ENCODE measurements at places on chromosomes 7 and 10. TPM values are rescaled to one million over a fixed set of nuclear protein-coding genes. Genes with fewer than 3 reads are reported as not detected.

Gene LIPK
- total RNA-seq: not detected

Gene TLX1
- total RNA-seq: not detected

GRCh38 chr10:32179836-32180235 lies 123.6 kb upstream of the KIF5B start:
- DNase-seq: no peak

- DNase-seq: no peak
Measured at GRCh38 chr7:41912426-41912825, 209.5 kb upstream of the INHBA start.

GRCh38 chr10:46294641-46295220 lies 7.9 kb downstream of the ANTXRL start:
- no peak for DNase-seq

Gene SLC26A5
- total RNA-seq: not detected

GRCh38 chr7:134779741-134780065 lies 269 bp downstream of the CALD1 start:
- DNase-seq: no peak

Gene HOGA1
- 0.36 TPM for total RNA-seq

Gene KNDC1
- not detected for total RNA-seq

Gene COBL
- total RNA-seq: 7.6 TPM

Gene PAOX
- 4.7 TPM for total RNA-seq

DNA sequence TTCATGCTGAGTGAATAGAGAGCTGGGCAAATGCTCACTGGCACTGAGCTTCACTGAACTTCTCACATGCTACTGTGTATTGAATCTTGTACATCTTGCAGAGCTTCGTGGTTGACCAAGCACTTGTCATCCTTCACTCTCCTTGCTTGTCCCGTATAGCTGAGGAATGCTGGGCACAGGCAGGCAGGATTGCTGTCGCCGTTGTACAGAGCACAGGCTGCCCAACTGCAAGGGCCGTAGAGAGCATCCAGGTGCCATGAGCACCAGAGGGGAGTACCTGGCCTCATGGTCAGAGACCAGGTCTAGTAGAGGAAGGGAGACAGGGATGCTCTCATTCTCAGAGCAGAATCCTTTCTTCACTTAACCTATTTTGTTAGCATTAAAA lies 99.8 kb upstream of the RET start:
- no peak for DNase-seq

Gene CELF2
- total RNA-seq: not detected

DNA sequence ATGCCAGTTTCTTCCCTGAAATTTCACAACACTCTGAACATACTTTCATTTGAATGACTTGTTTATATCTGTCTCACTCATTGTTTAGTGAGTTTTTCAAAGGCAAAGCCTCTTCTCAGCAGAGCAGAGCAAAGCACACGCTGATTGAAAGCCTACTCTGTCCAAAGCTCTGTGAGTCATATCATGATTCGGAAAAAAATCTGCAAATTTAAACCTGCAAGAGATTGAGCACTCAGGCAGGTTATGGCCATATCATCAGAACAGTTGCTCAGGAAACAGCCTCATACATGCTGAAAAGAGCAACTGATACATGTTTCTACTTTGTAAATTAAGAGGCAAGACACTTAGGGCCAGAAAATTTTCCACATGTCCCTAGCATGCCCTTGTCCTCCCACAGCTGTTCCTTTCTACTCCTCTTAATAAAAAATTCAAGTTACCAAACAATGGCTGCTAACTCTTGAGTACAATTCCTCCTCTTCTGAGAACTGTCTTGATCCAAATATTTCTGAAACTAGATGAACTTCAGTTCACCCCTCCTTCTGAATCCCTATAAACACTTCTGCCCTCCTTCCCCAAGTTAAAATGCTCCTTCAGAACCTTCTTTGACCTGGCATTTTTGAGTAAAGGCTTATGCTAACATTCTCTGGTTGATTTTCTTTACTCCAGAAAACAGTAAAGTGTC lies 140.6 kb upstream of the HPS1 start:
- DNase-seq: no peak

DNA sequence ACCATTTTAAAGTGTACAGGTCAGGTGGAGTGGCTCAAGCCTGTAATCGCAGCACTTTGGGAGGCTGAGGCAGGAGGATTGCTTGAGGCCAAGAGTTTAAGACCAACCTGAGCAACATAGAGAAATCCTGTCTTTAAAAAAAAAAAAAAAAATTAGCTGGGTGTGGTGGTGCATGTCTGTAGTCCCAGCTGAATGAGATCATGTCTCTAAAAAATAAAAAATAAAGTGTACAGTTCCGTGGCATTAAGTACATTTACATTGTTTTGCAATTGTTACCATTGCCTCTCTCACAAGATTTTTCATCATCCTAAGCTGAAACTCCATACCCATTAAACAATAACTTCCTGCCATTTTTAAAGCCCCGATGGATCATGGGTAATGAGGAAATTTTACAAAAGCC lies 20.6 kb downstream of the PLCE1 start:
- DNase-seq: no peak

Gene CLCN1
- total RNA-seq: 2.8 TPM

DNA sequence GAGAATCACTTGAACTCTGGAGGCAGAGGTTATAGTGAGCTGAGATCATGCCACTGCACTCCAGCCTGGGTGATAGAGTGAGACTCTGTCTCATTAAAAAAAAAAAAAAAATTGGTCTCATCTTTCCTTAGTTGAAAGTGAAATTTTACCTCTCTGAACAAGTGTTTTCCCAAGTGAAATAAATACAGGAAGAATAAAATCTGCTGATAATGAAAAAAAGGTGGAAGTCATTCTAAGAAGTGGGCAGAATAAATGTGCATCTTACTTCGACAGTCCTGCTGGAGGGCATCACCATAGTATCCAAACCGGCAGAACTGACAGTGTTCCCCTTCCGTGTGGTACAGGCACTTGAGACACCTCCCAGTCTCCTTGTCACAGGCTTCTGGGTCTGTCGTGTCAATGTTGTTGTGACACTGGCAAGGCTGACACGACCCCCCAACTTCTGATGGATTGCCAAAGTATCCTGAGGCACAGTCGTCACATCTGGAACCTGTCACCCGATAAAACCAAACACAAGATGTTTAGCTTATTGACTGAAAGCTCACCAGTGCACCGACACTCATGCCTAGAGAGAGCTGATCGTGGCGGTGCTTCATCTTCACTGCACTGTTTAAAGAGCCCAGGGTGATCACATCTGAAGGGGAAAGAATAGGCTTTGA lies 49.6 kb downstream of the LAMB1 start:
- DNase-seq: no peak

- no peak for DNase-seq
Measured at GRCh38 chr7:159218170-159218569, 73.5 kb upstream of the VIPR2 start.

Gene SRRM3
- total RNA-seq: not detected

- no peak for DNase-seq
Measured at GRCh38 chr7:75977743-75978142, 16.7 kb downstream of the TMEM120A start.

- DNase-seq: no peak
Measured at GRCh38 chr7:45718464-45719330, 144.5 kb downstream of the ADCY1 start.

Gene TACC2
- total RNA-seq: 25.0 TPM

DNA sequence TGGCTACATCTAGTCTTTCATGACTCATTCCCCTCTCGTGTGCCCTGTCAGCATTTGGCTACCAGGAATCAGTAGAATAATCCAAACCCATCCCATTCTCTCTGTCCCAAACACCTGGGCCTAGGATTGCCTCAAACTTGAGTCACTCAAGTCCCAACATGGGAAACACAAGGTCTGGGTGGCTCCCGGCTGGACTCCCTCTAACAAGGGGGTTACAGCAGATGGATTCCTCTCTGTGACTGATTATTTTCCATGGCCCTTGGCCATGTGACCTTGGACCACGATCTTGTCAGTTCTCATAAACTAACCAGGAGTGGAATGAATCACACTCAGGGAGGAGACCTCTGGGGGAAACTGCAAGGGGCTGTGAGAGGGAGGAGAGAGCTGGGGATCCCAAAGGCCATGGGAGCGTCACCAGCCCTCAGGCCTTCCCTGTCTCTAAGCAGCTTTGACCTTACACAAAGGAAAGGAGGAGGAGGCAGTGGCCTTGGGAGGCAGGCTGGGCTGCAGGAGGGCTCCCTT lies 533.1 kb downstream of the KCNMA1 start:
- no peak for DNase-seq

DNA sequence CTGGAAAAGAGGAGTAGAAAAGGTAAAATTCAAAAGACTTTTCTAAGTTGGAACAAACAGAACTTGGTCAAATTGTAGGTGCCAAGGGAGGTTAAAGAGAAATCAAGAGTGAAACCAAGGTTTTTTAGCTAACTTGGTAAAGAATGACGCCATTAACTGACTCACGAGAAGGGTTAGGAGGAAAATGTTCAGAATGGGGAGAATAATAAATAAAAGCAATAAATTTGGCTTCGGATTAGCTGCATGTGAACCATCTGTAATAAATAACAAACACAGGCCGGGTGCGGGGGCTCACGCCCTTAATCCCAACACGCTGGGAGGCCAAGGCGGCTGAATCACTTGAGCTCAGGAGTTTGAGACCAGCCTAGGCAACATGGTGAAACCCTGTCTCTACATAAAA lies 71.9 kb upstream of the SRRM3 start:
- DNase-seq: no peak

DNA sequence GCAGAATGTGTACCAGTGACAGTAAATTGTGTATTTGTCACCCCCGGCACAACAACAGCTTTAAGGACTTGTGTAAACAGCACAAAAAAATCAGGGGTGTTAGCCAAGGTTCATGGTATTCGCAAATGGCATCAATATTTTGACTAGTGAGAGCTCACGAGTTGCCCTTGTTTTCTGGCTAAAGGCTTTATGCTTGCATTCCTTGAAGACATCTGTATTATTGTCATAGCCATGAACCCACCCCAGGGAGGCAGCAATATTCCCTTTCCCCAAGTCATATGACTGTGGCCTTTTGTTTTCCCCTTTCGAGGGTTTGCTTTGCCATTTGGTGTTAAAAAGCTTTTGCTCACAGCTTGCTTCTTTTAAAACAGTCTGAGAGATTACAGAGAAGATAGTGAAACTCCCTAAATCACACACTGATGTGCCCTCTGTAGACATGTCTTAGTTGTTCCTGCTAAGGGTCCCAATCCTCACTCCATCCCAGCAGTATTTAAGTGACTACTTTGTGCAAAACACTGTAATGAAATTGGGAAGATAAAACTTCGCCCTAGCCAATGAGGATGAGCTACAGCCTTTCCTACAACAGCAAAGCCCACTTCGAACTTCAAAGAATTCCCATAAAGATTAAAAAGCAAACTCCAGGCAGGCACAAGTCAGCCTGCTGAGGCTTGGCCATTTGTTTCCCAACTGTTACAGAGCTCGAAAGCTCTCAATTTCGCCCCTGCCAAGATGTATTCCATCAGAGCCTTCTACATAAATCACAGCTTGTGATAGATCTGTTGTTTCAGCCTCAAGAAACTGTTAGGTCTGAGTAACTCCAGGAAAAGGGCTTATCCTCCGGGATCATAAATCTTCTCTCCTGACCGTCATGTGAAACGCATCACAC lies 172.3 kb downstream of the ADAM12 start:
- DNase-seq: no peak

GRCh38 chr10:14578060-14578952 lies 196.4 kb downstream of the FAM107B start:
- peak; percentile 57 for DNase-seq

Gene TFEC
- total RNA-seq: not detected

DNA sequence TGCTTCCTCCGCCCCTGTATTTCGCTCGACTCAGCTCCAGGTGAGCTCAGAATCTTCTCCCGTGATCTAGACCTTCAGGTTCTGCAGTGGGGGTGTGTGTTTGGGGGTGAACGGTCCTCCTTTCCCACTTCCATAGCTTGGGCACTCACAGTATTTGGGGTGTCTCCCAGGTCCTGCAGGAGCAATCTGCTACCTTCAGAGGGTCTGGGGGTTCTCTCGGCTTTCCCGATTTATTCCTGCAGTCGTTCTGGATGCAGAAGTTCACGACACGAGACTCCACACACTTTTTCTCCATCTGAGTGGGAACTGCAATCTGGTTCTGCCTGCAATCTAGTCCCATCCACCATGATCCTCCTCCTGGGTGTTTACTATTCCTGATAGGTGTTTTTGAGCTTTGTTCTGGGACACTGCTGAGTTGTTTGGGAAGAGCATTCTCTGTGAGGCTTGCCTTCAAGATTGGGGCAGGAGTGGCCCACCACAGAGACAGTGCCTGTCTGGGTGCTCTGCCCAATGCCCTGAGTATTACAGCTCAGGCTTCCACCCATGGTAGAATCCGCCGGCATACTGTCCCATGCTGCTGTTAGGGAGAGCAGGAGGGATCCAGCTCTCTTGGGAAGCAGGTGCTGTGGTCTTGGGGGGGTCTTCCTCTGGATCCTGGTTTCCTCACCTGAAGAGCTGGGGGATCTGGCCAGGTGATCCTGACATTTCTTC lies 29.8 kb downstream of the JAKMIP3 start:
- DNase-seq: peak; percentile 5

- no peak for DNase-seq
Measured at GRCh38 chr7:6477318-6477660, 29.5 kb upstream of the DAGLB start.

DNA sequence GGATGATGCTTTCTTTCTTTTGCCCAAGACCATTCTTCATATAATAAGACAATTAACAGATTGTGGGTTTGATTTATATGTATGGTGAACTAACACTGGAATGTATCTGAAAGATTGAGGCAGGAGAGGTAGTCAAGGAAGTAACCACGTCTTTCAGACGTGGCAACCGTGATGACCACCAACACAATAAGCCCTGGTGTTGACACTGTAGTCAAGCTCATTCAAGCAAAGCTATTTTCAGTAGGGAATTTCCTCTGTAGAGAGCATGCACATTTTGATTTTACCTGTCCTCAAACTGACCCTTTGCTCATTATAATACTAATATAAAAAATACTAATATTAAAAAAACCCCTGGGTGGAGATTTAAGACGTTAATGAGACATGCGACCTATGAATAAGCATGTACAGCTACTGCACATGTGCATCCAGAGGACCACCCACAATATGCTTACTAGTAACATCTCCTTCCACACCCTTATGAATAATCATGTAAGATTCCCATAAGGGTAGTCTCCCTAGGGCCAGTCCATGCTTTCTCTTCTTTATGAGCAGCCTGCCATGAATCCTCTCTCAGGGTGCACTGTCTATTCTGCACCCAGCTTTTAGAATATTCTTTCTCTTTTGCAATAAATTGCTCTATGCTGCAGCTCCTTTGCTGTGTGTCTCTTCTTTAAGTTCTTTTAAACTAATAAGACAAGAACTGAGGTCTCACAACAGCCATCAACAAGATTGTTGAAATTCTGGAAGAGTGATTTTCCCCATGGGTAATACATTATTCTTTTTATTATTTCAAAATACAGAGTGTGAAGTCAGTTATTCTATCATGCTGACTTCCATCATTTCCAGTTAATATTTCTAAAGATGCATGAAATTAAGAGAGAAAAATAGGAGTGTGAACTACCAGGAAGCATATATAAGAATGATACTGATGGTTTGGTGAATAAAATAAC lies 151.3 kb upstream of the NPVF start:
- no peak for DNase-seq

GRCh38 chr7:69908454-69908853 lies 310.2 kb downstream of the AUTS2 start:
- DNase-seq: no peak

Gene PRR15
- total RNA-seq: 101 TPM

Measured in HT-29 (cell line).